ENCODE measurements at places on chromosomes 1 and 21. TPM values are rescaled to one million over a fixed set of nuclear protein-coding genes. Genes with fewer than 3 reads are reported as not detected.
A peak's percentile ranks its signal among the peaks of the same experiment; 100 is the strongest.

DNA sequence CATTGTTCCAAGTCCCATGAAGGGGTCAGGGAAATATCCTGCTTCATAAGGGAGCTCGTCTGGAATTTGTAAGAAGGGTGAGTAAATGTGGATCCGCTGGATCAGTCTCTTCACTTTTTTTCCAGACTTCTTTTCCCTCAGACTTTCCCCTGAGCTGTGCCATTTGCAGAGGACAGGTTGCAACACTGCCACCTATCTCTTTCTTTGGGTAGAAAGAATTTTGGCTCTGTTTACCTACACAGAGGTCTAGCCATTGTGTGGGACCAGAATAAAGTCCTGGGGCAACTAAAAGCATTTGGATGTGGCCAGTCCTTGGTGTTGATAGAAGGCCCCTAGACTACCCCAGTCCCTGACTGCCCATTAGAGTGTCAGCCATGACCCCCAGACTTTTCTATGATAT, 1146.7 kb upstream of the PRMT6 start:
- no peak for DNase-seq

- DNase-seq, result no peak
Measured at GRCh38 chr1:62180639-62181038, 14.0 kb upstream of the L1TD1 start.

DNA sequence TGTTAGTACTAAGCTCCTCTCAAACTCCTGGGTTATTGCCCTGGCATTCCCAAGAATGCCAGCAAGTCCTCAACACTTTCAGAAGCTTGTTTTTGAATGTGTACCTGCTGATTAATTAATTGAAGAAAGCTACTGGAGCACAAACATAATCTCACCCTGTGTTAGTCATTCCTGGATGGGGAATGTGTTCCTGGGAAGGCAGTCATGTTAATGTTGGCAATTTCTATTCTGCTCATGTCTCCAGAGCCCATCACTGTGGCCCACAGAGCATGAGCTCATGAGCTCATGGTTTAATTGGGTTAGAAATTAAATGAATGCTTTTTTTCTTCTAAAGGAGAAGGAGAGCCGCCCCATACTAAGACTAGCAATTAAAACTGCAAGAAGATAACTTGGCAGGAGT, 31.9 kb upstream of the KCNA3 start:
- no peak for DNase-seq

GRCh38 chr21:44057960-44058651, 46.0 kb downstream of the TRAPPC10 start:
- DNase-seq, result peak; percentile 32

DNA sequence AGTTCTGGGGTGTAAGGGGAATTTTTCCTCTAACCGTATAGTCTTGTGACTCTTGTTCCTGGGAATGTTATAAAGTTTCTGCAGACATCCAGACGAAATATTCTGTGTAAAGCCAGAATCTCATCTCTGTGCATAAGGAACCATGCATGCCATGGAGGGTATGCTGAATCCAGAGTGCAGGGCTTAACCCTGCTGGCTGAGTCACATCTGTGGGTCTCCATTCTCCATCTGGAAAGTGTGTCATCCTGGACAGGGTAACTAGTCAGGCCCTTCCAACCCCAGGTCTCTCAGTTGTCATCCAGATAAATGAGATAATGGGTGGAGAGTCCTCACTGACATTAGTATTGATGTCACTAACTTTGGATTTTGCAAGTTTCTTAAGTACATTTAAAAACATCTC, 48.8 kb downstream of the ATP5PO start:
- DNase-seq, result no peak

DNA sequence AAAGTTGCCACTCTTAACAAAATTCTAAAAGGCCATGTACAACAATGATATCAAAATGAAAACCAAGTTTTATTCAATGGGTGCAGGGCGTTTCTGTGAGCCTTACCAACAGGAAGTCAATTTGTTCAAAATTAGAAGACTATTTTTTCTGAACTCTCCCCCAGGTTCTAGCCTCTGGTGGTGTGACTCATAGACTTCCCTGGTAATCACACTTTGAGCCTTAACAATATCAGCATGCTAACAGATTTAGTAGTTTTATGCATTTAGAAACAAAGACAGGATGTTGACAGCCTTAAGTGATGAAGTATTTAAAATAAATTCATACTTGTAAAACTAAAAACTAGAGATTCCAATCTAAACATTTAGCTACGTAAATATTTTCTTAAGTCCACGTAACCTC, 88.4 kb downstream of the LRRC8C start:
- DNase-seq, result peak; percentile 59

- DNase-seq, result no peak
Measured at GRCh38 chr1:44894591-44894990, 51.5 kb upstream of the PTCH2 start.

DNA sequence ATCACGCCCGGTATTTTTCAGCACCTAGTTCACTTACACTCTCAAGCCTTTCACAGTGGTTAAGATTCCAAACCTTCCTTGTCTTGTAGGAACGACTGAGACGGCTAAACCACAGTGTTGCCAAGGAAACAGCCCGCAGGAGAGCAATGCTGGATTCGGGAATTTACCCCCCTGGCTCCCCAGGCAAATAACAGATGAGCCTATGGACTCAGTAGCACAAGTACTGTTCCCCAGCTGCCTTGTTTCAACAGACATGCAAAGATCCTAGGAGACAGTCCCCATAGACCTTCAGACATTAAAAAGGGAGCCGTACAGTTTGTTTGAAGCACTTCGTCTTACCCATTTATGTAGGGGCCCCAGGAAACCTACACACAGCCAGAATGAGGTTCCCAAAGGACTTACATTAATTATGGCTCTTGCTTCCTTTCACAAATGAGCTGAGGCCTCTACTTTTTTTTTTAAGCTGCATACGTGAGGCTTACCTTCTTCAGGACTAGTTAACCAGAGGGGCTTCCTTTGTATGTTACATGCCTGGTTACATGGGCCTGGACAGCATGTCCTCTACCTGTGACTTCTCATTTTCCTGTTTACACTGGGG, 2.7 kb downstream of the SNAPIN start:
- no peak for DNase-seq

CBR3 gene
- total RNA-seq, result 3.0 TPM

TP73 gene
- not detected for total RNA-seq

NCF2 gene
- total RNA-seq, result 2.9 TPM

TEX38 gene
- not detected for total RNA-seq

Data from CD4-positive, alpha-beta T cell (primary cell).